ENCODE measurements at places on chromosomes 4 and X. TPM values are rescaled to one million over a fixed set of nuclear protein-coding genes. Genes with fewer than 3 reads are reported as not detected.

Gene SPANXB1
- total RNA-seq: not detected

- DNase-seq: no peak
Measured at GRCh38 chrX:65516756-65517155, 17.8 kb downstream of the LAS1L start.

DNA sequence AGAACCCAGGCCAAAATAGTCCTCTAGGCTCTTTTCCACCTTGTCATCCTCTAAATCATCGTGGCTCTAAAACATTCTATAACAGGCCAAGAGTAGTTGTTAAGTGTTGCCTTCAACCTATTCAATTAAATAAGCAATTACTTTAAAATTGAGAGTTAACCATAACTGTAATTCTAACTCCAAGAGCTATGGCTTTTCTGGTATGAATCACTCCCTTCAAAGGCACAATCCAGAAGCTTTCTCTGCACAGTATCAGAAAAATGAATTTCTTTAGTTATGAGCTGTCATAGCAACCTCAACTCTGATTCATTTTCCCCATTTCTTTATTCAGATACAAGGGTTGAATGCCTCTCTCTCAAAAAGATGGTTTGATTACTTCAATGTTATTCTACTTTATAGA is 21.7 kb downstream of the INPP4B start:
- no peak for DNase-seq

GRCh38 chrX:19554786-19555185 is 39.5 kb upstream of the MAP3K15 start:
- DNase-seq: no peak

Gene PGM2
- 18.9 TPM for total RNA-seq

Gene GAGE12J
- not detected for total RNA-seq

DNA sequence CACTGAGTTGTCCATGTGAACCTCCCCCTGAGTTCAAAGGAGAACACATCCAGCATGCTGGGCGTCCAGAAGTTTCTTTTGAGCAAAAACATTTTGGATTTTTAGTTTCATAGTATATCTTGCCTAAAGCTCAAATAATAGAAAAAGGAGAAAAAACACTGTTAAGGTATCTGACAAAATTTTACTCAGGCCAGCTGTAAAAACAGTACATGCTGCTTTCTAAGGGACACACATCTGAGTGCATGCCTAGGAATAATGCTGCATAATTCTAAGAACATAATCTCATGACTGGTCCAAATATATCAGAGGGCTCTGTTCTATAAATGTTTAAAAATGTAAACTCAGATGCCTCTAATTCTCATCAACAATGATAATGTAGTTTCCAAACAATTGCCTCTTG is 561.3 kb upstream of the INTU start:
- DNase-seq: no peak

Gene TEX13B
- not detected for total RNA-seq

Gene DCAF16
- 74.0 TPM for total RNA-seq

DNA sequence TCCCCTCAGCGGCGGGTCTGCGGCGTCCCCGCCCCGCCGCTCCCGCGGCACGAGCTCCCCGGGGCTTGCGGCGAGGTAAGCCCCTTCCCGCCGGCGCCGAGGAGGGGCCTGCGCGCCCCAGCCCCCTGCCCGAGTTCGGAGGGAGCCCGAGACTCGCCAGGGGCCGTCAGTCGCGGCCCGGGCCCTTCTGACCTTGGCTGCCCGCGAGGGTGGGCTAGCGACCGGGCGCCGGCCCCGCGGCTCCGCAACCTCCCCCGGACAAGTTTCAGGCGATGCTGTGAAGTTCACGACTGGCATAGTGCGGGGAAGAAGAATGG is 554 bp downstream of the CDKL5 start:
- no peak for DNase-seq

DNA sequence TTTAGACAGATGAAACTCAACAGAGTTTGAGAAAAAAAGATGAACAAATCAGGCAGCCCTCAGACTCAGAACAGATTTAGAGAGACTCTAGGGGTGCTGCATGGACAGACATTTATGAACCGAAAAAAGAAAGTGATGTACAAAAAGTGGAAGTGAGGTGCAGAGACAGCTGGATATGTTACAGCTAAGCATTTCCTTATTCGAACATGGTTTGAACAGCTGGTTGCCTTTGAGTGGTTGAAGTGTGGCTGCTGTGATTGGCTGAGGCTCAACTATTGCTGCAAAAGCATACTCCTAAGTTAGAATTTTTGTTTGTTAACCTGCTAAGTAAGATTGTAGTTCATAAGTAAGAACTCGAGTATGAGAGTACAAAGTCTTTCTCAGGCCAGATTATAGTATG is 331.5 kb upstream of the PABPC4L start:
- DNase-seq: no peak

DNA sequence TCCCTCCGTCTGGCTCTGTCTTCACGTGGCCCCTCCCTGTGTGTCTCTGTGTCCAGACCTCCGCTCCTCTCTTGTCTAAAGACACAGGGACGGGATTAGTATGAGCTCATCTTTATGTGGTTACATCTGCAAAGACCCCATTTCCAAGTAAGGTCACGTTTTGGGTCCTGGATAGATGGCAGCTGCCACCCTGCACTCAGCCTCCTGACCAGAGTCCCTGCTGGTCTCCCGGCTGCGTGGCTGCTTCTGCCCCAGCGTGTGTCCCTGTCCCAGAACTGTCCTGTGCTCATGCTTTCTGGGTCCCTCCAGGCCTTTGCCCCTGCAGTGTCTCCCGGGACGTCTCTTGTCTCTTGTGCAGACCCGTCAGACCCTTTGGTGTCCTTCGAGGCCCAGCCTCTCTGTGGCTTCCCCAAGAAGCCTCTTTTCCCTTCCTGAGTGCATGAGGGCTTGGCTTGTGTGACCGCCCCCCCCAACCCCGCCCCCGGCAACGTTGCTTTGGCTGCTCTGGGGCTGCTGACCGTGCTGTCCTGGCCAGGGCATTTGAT is 107.3 kb downstream of the PSAPL1 start:
- no peak for DNase-seq

DNA sequence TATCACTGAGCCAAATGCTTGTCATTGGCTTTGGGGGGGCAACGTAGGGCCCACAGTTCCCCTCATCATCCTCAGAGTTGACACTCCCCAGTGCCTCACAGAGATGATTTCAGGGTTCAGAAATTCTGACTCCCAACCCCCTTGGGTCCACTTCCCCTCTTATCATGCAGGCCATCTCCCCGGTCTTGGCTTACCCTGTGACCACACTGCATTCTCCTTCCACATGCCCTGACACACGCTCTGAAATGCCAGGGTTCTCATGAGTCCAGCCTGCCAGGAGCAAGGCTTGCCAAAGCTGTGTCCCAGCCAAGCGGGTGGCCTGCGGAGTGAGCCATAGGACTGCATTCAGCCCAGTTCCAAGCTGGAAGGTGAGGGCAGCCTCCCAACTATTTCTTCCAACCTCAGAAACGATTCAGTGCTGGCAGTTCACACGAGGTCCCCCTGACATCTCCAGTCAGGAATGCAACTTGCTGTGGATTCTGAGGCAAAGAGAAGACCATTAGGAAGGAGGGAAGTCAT is 101.2 kb downstream of the SMIM20 start:
- no peak for DNase-seq

DNA sequence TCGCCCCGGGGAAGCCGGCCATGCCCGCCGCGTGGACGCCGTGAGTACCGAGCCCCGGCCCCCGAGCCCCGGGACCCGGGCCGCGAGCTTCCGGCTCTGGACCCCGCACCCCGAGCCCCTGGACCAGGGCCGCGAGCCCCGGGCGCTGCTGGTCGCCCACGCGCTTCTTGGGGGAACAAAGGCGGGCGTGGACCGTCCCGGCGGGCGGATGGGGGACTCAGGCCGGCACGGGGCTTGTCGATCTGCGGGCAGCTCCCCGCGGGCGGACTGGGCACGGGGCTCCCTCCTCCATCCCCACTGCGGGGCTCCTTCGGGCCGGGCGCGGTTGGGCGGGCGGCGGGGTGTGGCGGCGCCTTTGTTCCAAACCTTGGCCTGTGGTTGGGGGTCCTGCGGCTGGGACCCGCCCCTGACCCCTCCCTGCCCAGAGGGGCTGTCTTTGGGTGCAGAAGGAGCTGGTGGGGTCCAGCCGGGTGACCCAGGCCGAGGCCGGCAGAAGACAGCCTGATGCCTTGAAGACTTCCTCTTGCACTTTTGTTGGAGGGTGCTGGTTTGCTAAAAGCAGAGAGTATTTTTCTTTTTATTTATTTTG is 25.2 kb upstream of the ADD1 start:
- DNase-seq: no peak

DNA sequence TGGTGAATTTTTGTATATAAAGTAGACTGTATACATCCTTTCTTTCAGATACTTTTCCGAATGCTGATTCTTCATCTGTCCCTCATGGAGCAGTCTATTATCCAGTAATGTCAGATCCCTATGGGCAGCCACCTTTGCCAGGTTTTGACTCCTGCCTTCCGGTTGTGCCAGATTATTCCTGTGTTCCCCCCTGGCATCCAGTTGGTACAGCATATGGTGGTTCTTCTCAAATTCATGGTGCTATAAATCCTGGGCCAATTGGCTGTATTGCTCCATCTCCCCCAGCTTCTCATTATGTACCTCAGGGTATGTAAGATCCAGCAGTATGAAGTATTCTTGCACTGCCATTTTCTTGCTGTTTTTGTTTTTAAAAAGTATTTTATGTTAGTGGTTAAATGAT is 78.7 kb downstream of the ALG13 start:
- no peak for DNase-seq

DNA sequence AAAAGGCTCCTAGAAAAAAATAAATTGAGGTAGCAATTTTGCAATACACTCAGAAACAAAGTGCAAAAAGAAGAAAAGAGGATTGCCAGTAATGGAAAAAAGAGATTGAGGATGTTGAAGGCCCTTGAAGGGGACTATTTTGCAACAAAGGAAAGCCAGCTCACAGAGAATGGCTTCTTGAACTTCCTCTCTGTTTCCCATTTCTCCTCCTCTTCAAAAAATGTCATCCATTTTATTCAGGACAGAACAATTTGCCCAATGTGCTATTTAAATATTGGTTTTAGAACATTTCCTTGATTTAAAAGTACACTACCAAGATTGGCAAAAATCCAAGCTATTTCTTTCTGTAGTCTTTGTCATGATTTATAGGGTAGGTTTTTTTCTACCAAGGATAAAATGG is 60.2 kb downstream of the GASK1B start:
- DNase-seq: no peak

- no peak for DNase-seq
Measured at GRCh38 chrX:29487714-29488113, 727.6 kb upstream of the MAGEB2 start.

- DNase-seq: no peak
Measured at GRCh38 chr4:144399927-144400326, 246.0 kb upstream of the HHIP start.

DNA sequence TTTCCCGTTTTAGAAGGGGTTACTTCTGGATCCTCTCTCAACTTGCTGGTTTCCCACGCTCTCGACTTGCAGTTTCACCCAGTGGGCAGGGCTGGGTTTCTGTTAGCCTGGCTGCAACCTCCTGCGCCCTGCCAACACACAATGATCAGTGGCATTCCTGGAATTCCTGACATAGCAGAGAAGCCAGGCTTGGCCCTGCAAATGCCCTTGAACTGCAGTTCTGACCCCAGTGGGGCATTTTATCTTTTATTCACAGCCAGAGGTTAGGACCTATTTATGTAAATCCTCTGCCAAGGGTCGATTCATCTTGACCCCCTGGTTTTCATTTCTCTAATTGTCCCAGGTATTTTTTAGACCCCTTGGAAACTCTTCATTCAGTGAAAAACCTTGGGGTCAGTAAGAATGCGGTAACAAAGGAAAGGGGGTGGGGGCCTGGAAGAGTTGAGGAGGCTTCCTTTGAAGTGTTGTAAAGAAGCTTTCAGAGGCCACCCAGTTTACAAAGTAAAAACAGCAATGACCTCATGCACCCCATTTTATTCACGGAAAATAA is 217.6 kb downstream of the ZNF674 start:
- DNase-seq: no peak

DNA sequence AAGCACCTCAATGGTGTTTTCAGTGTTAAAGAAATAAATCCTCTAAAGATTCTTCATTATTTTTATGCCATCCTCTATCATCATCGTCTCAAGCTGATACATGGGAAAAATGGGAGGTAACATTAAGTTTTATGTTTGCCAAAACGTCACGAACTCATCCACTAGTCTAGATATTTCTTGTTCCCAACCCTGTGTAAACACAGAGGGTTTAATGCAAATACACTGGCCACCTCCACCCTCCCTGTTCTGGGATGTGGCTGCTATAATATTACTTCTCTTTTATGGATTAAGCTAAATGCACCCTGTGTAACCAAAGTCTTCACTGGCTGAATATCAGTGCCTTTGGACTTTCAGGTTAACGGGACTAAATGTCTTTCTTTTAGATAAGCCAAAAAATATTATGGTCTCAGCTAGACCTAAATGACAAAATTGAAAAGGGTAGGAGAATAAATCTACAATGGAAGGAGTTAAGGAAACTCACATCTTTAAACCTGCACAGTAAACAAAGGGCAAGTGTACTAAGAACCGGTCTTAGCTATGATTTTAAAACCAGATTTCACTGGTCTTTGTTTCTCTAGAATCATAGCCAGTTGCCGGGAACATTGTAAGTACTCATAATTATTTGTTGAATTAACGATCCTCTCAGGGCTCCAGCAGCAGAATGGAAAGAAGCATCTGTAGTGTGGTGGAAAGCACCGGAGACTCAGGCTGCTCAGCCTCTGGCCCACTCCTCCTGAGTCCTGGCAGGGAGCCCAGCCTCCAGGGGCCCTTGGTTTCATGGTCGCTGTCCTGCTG is 103.5 kb upstream of the NOCT start:
- DNase-seq: no peak

DNA sequence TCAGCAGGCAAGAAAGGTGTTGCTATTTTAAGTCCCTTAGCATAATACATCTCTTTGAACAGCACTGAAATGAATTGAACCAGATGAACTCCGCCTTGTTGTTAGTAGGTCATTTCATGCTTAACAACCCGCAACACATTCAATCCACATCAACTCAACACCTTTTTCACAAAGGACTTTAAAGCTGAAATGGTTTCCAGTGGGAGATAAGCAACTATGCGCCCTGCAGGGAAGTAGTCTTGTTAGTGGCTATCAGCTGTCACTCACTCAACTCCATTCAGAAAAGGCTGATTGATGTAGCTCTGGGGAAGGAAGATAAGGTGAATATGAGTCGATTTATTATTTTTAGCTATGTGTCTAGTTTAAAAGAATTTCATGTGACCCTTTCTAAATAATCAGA is 46.0 kb downstream of the ATP8A1 start:
- DNase-seq: no peak

DNA sequence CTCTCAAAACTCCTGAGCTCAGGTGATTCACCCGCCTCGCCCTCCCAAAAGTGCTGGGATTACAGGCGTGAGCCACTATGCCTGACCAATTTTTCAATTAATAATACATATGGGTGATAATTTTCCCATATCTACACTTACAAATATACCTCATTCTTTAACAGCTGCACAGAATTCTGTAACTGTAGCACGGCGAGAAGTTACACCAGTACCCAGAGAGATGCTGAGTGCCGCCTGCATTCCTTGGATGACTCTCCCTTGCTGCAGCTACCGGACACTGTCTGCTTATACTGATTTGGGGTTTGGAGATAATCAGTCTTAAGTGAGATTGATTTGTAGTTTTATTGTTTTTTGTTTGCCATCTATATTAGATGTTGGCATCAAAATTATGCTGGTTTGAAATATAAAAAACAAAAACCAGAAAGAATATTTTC is 5.8 kb downstream of the TIFA start:
- no peak for DNase-seq

Data from naive thymus-derived CD8-positive, alpha-beta T cell (primary cell).